ENCODE measurements at places on chromosomes 4 and X.
A peak's percentile ranks its signal among the peaks of the same experiment; 100 is the strongest.

DNA sequence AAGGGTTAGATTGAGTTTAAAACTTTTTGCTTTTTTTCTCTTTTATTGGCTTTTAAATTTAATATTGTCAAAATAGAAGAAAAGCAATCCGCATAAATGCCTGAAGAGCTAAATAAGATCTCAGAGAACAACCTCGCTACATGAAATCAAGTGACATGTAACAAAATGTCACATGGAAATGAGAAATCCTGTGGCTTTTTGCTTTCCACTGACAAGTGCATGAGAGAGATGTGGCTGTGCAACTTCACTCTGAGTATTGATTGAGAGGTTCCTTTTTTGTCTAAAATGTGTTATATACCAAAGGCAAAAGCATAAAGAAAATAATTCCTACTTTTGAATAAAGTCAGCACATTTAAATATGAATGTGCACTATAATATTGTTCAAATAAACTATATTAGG, 263.5 kb downstream of the MAPK10 start:
- H3K4me1 ChIP-seq, result no peaks in the 10 kb centered on the region
- DNase-seq, result no peak
- no peak overlapping the region for H3K27ac ChIP-seq
- H3K36me3 ChIP-seq, result no peaks in the 10 kb centered on the region
- H3K27me3 ChIP-seq, result no peaks in the 10 kb centered on the region
- no peak overlapping the region for H3K4me3 ChIP-seq

DNA sequence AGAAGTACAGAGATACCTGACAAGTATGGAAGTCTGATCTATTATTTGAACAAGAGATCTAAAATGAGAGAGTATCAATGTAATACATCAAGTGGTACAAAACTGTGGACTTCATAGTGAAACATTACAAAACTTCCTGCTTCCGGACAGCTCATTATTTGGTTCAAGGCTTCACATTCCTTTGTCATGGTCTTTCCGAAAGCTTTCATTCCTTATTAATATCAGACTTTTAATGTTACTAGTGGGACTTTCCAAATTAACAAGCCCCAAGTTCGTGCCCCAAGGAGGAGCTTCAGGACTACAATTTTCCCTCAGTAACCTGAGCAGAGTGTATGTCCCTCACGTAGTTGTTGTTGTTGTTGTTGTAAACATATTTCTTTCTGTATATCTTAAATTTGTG, 1.2 kb downstream of the CHIC2 start:
- no peak for DNase-seq
- H3K36me3 ChIP-seq, result peaks cover 7% of the 10 kb centered on the region
- peak overlapping the region; percentile 93 for H3K27ac ChIP-seq
- no peaks in the 10 kb centered on the region for H3K27me3 ChIP-seq

GRCh38 chr4:109649872-109650271, 53.4 kb downstream of the CASP6 start:
- no peak overlapping the region for H3K27ac ChIP-seq
- peaks cover 6% of the 10 kb centered on the region for H3K36me3 ChIP-seq

- H3K4me3 ChIP-seq, result no peak overlapping the region
- H3K27ac ChIP-seq, result no peak overlapping the region
- H3K27me3 ChIP-seq, result no peaks in the 10 kb centered on the region
- peaks cover 13% of the 10 kb centered on the region for H3K4me1 ChIP-seq
Measured at GRCh38 chrX:134810211-134810610, 151.9 kb upstream of the PLAC1 start.

- H3K27ac ChIP-seq, result no peak overlapping the region
- no peaks in the 10 kb centered on the region for H3K27me3 ChIP-seq
- H3K4me3 ChIP-seq, result no peak overlapping the region
- H3K36me3 ChIP-seq, result no peaks in the 10 kb centered on the region
- no peak for DNase-seq
Measured at GRCh38 chr4:159767406-159767805, 664.5 kb downstream of the RAPGEF2 start.

DNA sequence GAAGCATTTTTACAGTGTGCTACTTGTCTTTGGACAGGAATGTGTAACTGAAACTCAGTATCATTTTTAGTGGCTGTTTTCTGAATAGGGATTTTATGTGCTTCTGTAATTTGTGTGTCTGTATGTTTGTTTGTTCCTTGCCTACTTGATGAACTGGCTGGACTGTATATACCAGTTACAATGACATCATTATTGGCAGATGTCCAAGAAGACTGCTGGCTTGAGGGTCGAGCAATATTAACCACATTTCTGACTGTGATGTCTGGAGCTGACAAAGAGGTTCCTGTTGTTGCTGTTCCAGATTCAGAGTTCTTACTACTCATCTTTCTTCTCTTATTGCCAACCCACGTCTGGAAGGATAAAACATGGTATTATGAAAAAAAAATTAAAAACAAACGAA, 33.0 kb downstream of the HDX start:
- H3K27ac ChIP-seq, result no peak overlapping the region
- no peak for DNase-seq
- H3K36me3 ChIP-seq, result no peaks in the 10 kb centered on the region
- no peaks in the 10 kb centered on the region for H3K4me1 ChIP-seq
- H3K4me3 ChIP-seq, result no peak overlapping the region
- H3K27me3 ChIP-seq, result no peaks in the 10 kb centered on the region

DNA sequence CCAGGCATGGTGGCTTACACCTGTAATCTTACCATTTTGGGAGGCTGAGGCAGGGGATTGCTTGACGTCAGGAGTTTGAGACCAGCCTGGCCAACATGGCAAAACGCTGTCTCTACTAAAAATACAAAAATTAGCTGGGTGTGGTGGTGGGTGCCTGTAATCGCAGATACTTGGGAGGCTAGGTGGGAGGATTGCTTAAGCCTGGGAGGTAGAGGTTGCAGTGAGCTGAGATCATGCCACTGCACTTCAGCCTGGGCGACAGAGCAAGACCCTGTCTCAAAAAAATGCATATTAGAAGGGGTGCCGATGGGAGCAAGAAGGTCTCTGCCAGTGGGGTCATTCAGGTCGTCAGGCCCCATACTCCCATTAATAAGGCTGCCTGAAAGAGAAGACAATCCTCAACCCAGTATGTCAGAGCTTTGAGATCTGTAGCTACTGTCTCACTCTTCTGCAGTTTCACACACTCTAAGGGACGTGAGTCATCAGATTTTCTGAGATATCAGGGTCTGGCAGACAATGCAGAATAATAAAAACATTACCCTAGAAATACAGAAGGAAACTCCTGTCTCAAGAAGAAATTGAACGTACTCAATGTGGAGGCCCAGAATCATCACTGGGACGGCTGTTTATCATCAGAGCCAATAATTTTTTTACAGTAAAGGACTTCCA, 176.7 kb upstream of the FAT1 start:
- no peak overlapping the region for H3K4me3 ChIP-seq
- H3K27me3 ChIP-seq, result no peaks in the 10 kb centered on the region
- no peaks in the 10 kb centered on the region for H3K36me3 ChIP-seq
- no peak overlapping the region for H3K27ac ChIP-seq

DNA sequence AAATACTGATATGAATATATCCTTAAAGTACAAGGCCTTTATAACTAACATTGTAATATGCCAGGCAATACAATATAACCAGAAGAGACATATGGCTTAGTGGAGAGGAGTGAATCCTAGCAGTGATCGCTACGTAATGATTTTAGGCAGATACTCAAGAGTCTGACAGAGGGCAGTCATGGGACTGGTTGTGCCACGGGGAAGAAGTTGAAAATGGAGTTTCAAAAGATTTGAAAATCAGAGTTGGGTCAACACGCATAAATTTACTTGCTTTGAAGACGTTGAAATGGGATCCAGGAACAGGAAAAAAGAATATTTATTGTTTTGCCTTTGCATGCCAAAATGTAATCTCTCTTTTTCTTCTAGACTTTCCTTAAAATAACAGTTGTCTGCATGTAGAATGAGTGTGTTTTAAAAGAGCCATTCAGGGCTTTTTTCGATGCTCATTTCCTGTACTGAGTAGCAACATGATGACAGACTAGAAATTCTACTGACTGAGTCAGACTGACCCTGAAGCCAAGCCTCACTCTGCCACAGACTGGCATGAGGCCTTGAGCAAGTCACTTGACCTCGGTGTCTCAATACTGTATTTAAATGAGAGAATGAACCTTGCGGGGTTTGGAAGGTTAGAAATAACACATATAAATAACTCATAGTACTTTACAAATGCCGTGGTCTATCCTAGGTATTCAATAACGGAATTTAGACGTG, 8.1 kb upstream of the SMS start:
- no peak overlapping the region for H3K27ac ChIP-seq
- H3K36me3 ChIP-seq, result no peaks in the 10 kb centered on the region
- no peak for DNase-seq
- H3K27me3 ChIP-seq, result no peaks in the 10 kb centered on the region

DNA sequence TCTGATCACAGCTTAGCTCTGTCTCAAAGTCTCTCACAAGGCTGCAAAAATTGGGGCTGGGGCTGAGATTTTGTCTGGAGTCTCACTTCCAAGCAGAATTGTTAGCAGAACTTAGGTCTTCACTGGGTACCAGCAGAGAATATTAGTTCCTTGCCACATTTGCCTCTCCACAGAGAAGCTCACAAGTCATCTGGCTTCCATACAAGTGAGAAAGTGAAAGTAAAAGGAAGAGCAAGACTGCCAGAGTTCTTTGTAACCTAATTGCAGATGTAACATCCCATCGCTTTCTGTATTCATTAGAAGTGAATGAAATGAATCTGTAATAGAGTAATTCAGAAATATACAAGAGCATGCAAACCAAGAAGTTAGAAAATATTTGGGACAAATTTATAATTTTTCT, 624.1 kb upstream of the GNPDA2 start:
- peaks cover 8% of the 10 kb centered on the region for H3K4me1 ChIP-seq
- no peaks in the 10 kb centered on the region for H3K36me3 ChIP-seq
- peak; percentile 7 for DNase-seq

GRCh38 chr4:42357325-42357724, 40.0 kb upstream of the SHISA3 start:
- no peak overlapping the region for H3K4me3 ChIP-seq
- H3K4me1 ChIP-seq, result peaks cover 4% of the 10 kb centered on the region
- peak; percentile 30 for DNase-seq
- H3K27ac ChIP-seq, result no peak overlapping the region
- peaks cover 11% of the 10 kb centered on the region for H3K27me3 ChIP-seq
- no peaks in the 10 kb centered on the region for H3K36me3 ChIP-seq

- no peaks in the 10 kb centered on the region for H3K27me3 ChIP-seq
- no peak overlapping the region for H3K27ac ChIP-seq
- H3K4me3 ChIP-seq, result no peak overlapping the region
- no peaks in the 10 kb centered on the region for H3K4me1 ChIP-seq
- no peaks in the 10 kb centered on the region for H3K36me3 ChIP-seq
Measured at GRCh38 chr4:5238173-5238572, 186.9 kb downstream of the STK32B start.

GRCh38 chr4:10121568-10122208, 5.1 kb upstream of the WDR1 start:
- no peaks in the 10 kb centered on the region for H3K27me3 ChIP-seq
- peaks cover 64% of the 10 kb centered on the region for H3K4me1 ChIP-seq
- peak; percentile 45 for DNase-seq
- H3K27ac ChIP-seq, result peak overlapping the region; percentile 76
- H3K4me3 ChIP-seq, result no peak overlapping the region
- no peaks in the 10 kb centered on the region for H3K36me3 ChIP-seq

DNA sequence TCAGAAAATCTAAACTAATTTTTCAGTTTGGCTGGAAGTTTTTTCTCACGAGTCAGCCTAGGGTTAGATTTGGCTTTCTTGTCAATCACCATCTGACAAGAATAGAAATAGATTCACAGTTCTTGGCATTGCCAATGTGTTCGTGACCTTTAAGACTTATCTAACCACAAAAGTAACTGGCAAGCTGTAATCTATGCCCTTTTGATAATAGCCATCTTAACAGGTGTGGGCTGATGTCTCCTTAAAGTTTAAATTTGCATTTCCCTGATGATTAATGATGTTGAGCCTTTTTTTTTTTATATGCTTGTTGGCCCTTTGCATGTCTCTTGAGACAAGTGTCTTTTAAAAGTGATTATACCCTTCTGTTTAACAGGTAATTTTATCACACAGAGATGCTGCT, 460.3 kb upstream of the PRKX start:
- H3K4me3 ChIP-seq, result no peak overlapping the region
- DNase-seq, result no peak
- H3K4me1 ChIP-seq, result no peaks in the 10 kb centered on the region

GRCh38 chr4:145605941-145606340, 13.2 kb upstream of the MMAA start:
- no peak overlapping the region for H3K4me3 ChIP-seq
- H3K27ac ChIP-seq, result no peak overlapping the region
- H3K36me3 ChIP-seq, result no peaks in the 10 kb centered on the region

GRCh38 chr4:99927566-99927965, 18.9 kb downstream of the DNAJB14 start:
- H3K36me3 ChIP-seq, result peaks cover 54% of the 10 kb centered on the region
- no peak for DNase-seq
- no peaks in the 10 kb centered on the region for H3K4me1 ChIP-seq

DNA sequence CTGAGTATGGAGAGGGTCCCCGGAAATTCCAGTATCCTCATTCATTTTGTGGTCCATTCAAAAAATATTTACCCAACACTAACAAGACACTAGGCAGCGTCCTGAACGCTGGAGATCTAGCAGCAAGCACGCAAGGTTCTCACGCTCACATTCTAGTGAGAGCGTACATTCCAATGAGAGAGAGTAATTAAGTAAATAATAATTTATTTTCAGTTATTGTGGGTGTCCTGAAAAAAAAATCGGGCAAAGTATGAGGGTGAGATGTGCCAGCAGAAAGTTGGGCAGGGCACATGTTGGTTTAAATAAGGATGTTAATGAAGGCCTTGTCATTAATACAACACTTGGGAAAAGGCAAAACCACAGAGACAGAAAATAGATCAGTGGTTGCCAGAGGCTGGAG, 4.0 kb upstream of the TMEM156 start:
- H3K27ac ChIP-seq, result no peak overlapping the region
- no peak overlapping the region for H3K4me3 ChIP-seq
- no peaks in the 10 kb centered on the region for H3K36me3 ChIP-seq
- peaks cover 19% of the 10 kb centered on the region for H3K4me1 ChIP-seq
- DNase-seq, result no peak

GRCh38 chr4:16183604-16184003, 42.7 kb downstream of the TAPT1 start:
- no peaks in the 10 kb centered on the region for H3K4me1 ChIP-seq
- H3K4me3 ChIP-seq, result no peak overlapping the region
- no peak for DNase-seq

DNA sequence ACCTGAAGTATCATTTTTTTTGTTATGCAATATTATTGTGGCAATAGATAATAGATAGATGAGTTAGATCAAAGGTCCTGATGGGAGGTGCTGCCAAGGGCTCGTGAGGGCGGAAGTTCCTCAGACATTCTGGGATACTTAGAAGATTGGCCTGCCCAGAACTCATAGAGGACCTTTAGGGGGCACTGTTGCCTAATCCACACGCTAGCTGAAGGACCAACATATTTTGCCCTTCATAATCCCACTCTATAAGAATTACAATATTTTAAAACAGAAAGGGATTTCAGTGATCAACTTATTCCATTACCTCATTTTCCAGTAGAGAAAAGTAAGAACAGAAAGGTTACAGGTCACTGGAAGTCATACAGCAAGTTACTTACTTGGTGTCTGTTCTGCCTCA, 22.9 kb upstream of the COX7B2 start:
- no peaks in the 10 kb centered on the region for H3K4me1 ChIP-seq
- no peaks in the 10 kb centered on the region for H3K36me3 ChIP-seq
- peak; percentile 33 for DNase-seq
- H3K27me3 ChIP-seq, result no peaks in the 10 kb centered on the region
